GM23338 (cell line): ENCODE measurements at places on chromosomes 7 and 10. TPM values are rescaled to one million over a fixed set of nuclear protein-coding genes. Genes with fewer than 3 reads are reported as not detected.
A peak's percentile ranks its signal among the peaks of the same experiment; 100 is the strongest.

GRCh38 chr10:90451283-90451682 lies 406.6 kb downstream of the HTR7 start:
- H3K4me3 ChIP-seq: no peak overlapping the region
- no peaks in the 10 kb centered on the region for H3K27me3 ChIP-seq
- H3K4me1 ChIP-seq: no peaks in the 10 kb centered on the region
- no peak overlapping the region for H3K27ac ChIP-seq

DNA sequence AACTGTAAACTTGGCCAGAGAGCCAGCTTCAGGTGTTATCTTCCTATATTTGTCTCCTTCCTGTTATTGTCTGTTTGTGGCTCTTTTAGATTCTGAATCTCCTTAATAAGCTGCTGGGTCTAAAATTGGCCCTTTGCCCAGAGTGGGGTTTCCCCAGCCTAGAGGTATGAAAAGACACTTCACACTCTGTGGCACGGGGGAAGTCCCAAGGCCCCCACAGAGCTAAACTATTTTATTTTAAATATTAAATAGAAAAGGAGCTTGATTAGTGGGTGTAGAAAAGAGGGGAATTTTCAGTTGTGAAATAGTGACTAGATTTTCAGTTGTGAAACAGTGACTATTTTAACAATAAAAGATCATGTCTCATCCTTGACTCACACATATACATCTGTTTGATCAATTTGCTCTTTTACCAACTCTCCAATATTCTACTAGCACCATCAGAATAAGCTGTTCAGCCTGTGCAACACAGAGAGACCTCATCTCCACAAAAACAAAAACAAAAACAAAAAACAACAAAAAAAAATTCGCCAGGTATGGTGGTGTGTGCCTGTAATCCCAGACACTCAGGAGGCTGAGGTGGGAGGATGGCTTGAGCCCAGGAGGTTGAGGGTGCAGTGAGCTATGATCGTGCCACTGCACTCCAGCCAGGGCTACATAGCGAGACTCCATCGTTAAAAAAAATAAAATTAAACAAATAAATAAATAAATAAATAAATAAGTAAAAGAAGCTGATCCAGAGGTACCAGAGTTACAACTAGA lies 24.9 kb upstream of the ADO start:
- H3K4me3 ChIP-seq: no peak overlapping the region
- H3K27ac ChIP-seq: no peak overlapping the region
- DNase-seq: no peak

The ZNF862 gene
- total RNA-seq: 1.6 and 2.3 TPM in 2 replicates

- peaks cover 7% of the 10 kb centered on the region; the same call in 1 of the 2 replicates for H3K27me3 ChIP-seq
- peak overlapping the region; percentile 75 for H3K27ac ChIP-seq
Measured at GRCh38 chr10:112832361-112832878, 117.6 kb upstream of the TCF7L2 start.

GRCh38 chr7:120553491-120553890 lies 280.5 kb downstream of the KCND2 start:
- no peak overlapping the region for H3K27ac ChIP-seq
- H3K36me3 ChIP-seq: no peaks in the 10 kb centered on the region
- H3K4me3 ChIP-seq: no peak overlapping the region
- H3K27me3 ChIP-seq: no peaks in the 10 kb centered on the region
- no peak for DNase-seq

The NFE2L3 gene
- total RNA-seq: 129 and 142 TPM in 2 replicates

GRCh38 chr10:79069325-79070080 lies 737 bp downstream of the ZMIZ1 start:
- H3K27ac ChIP-seq: no peak overlapping the region
- peak; percentile 44 for DNase-seq
- no peaks in the 10 kb centered on the region for H3K36me3 ChIP-seq
- peak overlapping the region; percentile 90 for H3K4me3 ChIP-seq

The CPXM2 gene
- 5.3 and 8.1 TPM in 2 replicates for total RNA-seq

DNA sequence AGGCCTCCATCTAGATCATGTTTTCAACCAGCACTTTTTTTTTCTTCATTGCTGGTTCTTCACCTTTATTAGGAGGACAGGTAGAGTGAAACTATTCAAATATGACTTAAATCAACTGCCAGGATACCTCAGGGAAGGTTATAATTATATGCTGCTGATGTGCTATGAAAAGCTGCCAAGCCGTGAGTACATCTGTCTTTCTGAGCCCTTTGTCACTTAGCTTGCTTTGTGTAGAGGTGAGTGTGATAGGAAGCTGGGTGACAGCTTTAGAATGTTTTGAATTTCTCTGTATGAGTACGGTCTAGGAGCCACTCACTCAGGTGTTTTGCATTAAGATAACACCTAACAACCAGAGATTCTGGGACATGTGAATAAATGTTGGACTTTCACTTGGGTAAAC lies 365.2 kb downstream of the OTUD1 start:
- H3K36me3 ChIP-seq: no peaks in the 10 kb centered on the region
- H3K27me3 ChIP-seq: no peaks in the 10 kb centered on the region
- no peak overlapping the region for H3K4me3 ChIP-seq
- H3K27ac ChIP-seq: no peak overlapping the region
- no peak for DNase-seq

The C10orf90 gene
- 0.43 and 0.76 TPM in 2 replicates for total RNA-seq

The PLXNA4 gene
- total RNA-seq: 0.54 and 0.80 TPM in 2 replicates

- H3K36me3 ChIP-seq: no peaks in the 10 kb centered on the region
- DNase-seq: no peak
- no peak overlapping the region for H3K4me3 ChIP-seq
- no peaks in the 10 kb centered on the region for H3K4me1 ChIP-seq
Measured at GRCh38 chr10:81108516-81109199, 571.0 kb downstream of the SH2D4B start.

The LIPN gene
- total RNA-seq: not detected in 2 replicates

- DNase-seq: no peak
- no peak overlapping the region for H3K27ac ChIP-seq
- H3K36me3 ChIP-seq: no peaks in the 10 kb centered on the region
- H3K4me3 ChIP-seq: no peak overlapping the region
- H3K4me1 ChIP-seq: no peaks in the 10 kb centered on the region
Measured at GRCh38 chr10:102287538-102287937, 42.2 kb downstream of the GBF1 start.

DNA sequence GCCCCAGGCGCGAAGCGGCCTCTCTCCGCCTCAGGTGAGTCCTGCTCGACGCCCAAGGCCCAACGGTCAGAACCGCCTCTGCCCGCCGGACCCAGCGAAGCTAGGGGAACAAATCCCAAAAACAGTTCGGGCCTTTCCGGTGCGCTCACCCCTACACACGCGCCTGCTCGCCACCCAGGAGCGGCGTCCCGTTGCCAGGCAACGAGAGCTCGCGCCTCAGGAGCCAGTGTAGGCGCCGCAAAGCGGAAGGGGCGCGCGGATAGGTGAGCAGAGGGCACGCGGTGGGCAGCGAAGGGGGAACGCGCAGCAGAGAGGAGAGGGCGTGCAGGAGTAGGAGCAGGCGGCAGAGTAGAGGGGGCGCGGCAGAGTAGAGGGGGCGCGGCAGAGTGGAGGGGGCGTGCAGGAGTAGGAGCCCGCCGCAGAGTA lies at the start of the genes DYDC1 and DYDC2:
TSS of gene DYDC1 (minus strand) at position 193 of the 426 bp plus-strand sequence. CDS start 4,154 bp downstream, outside the sequence.
TSS of gene DYDC2 (plus strand) at position 219 of the 426 bp plus-strand sequence. CDS start 5,663 bp downstream, outside the sequence.
- peaks cover 14% of the 10 kb centered on the region for H3K4me1 ChIP-seq
- H3K36me3 ChIP-seq: no peaks in the 10 kb centered on the region
- no peak within 1 kb of the TSS for H3K27ac ChIP-seq
- H3K27me3 ChIP-seq: peaks cover 13% of the 10 kb centered on the region

The MGAM2 gene
- 0.07 TPM in 1 of 2 replicates, not detected in the other for total RNA-seq

GRCh38 chr7:130941322-130942210 lies 207.6 kb upstream of the KLF14 start:
- H3K36me3 ChIP-seq: no peaks in the 10 kb centered on the region
- H3K27me3 ChIP-seq: no peaks in the 10 kb centered on the region
- H3K4me1 ChIP-seq: peaks cover 37% of the 10 kb centered on the region
- no peak overlapping the region for H3K4me3 ChIP-seq
- H3K27ac ChIP-seq: peak overlapping the region; percentile 23; the same call in 1 of the 2 replicates
- DNase-seq: no peak
